ENCODE measurements at places on chromosomes 2 and 18. TPM values are rescaled to one million over a fixed set of nuclear protein-coding genes. Genes with fewer than 3 reads are reported as not detected.

Gene EVA1A
- total RNA-seq: 0.56 TPM

GRCh38 chr2:113218283-113219091 lies 44.7 kb downstream of the PSD4 start:
- no peak for ATAC-seq

- ATAC-seq: no peak
These were observed 196.0 kb downstream of the CDH7 start for GRCh38 chr18:65946777-65947176.

- ATAC-seq: no peak
These were observed 724.1 kb downstream of the GALR1 start for GRCh38 chr18:77973745-77974144.

DNA sequence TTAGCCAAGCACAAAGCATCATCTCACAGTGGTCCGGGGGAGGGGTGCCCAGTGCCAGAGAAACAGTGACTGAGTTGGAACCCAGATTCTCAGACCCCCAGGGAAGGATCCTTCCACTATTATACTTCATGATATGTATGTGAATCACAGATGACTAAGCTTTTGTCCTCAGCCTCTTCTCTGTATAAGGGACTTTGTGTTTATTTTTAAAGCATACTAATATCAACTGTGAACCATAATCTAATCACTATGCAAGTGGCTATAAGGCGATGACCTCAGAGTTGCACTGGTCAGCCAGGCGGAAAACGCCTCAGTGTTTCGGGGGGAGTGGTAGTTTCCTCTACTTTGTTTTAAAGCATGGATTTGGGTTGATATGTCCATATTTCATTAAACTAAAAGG lies 160.4 kb upstream of the TMEM200C start:
- ATAC-seq: no peak

- no peak for ATAC-seq
These were observed 10.6 kb upstream of the PAX3 start for GRCh38 chr2:222309361-222309760.

GRCh38 chr2:2825516-2826208 lies 494.6 kb upstream of the MYT1L start:
- ATAC-seq: no peak

DNA sequence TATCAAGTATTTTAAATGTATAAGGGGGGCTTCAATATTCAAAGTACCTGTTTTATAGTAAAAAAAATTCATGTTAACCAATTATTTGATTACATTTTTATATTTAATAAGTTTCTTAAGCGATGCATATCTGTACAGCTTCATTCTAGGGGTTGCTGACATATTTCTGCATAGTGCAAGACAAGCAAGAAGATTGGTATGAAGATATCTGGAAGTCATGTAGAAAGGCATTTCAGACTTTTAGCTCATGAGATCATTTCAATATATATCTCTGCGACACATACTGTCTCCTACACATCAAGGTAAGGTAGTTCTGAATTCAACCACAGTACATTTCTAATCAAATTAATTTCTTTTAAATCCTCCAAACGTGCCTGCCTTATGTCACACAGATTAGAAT lies 73.1 kb downstream of the MEMO1 start:
- no peak for ATAC-seq

Gene ASTL
- 0.28 TPM for total RNA-seq

- ATAC-seq: no peak
These were observed 1.9 kb downstream of the SS18 start for GRCh38 chr18:26088487-26088886.

Gene HOXD13
- total RNA-seq: not detected

GRCh38 chr2:53058526-53058925 lies 709.1 kb upstream of the CHAC2 start:
- no peak for ATAC-seq

- no peak for ATAC-seq
These were observed 42.4 kb upstream of the PSMD14 start for GRCh38 chr2:161265874-161266273.

Gene LIPG
- total RNA-seq: 8.6 TPM

DNA sequence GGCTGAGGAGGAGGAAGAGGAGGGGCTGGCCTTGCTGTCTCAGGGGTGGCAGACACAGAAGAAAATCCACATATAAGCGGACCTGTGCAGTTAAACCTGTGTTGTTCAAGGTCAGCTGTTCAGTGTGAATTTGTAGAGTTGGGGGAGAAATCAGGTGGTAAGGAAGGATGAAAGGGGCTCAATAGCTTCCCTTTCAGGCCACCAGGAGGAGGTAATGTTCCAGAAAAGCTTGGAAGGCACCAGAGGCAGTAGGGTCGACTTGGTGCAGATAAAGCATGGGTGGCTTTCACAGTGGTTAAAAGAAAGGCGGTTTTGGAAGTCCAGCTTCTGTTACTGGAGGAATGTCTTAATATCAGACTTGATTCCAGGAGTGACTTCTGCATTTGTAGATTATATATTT lies 167.4 kb downstream of the THSD7B start:
- no peak for ATAC-seq

Gene EIF2AK3
- total RNA-seq: 6.2 TPM

GRCh38 chr18:31454066-31454708 lies 6.6 kb downstream of the DSG3 start:
- peak; percentile 66 for ATAC-seq

GRCh38 chr2:72827966-72828646 lies 2.3 kb upstream of the EXOC6B start:
- peak; percentile 85 for ATAC-seq

DNA sequence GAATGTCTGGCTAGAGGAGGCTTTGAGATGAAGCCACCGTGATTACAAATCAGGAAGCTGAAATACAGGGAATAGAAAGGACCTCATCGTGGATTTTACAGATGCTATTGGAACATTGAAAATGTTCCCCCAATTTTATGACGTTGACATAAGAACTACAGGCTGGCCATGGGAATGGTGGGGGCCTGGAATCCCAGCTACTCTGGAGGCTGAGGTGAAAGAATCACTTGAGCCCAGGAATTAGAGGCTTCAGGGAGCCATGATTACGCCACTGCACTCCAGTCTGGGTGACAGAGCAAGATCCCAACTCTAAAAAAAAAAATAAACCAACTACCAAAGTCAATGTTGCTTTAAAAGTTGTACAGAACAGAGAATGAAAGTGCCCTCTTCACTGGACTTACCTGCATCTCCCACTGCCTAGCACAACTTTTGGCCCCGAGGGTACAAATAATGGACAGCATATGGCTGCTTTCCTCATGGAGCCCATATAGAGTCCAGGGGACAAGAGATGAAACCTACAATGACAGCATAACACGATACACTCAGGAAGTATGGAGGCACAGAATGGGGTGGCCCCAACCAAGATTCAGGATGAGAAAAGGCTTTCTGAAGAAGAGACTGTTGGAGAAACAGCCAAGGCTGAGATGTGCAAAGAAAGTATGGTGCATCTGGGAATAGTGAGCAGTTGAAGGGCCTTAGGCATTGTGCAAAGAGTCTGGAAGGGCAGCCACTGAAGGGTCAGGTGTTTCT lies 254.8 kb downstream of the MYCN start:
- ATAC-seq: no peak

DNA sequence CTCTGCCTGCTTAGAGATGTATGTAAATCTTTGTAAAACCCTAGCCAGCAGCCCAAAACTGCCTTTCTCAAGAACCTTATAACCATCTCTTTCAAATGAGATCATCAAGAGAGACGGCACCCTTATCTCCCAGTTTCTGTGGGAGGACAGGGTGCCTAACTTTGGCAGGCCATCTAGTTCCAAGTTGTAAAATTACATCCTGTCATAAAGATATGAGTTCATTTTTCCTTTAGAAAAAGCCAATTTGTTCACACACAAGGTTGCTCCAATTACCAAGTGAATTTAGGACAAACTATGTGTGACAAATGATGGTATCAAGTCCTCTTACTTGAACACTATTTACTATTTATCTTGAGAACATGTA lies 65.3 kb downstream of the MEMO1 start:
- no peak for ATAC-seq

DNA sequence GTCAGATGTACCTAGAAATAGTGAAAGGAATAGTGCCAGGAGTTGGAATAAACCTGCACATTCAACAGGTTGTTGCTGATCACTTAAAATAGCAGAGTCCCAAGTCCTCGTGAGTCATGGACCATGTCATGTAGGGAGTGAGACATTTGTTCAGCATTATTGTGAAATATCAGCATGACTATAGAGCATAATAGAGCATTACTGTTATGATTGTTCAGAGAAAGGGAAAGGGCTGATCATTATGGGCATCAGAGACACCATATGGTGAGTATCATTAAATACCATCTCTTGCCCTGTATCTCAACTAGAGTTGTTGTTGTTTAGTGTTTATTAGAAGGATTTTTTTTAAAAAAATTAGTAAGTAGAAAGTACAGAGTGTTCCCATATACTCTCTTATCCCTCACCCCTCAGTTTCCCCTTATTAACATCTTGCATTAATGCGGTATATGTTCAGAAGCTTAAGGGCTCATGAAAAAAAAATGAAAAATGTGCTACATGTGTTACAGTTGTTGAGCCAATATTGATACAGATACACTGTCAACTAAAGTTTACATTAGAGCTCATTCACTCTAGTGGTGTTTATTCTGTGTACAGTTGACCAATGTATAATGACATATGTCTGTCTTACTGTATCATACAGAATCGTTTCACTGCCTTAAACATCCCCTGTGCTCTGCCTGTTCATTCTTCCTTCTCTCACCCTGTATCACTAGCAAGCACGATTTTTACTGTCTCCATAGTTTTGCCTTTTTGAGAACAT lies 5.7 kb downstream of the ELAC1 start:
- peak; percentile 97 for ATAC-seq

Gene FEZ2
- 19.8 TPM for total RNA-seq
